ENCODE measurements at places on chromosomes 11 and 22. TPM values are rescaled to one million over a fixed set of nuclear protein-coding genes. Genes with fewer than 3 reads are reported as not detected.

MMP12 gene
- 0.61 TPM for polyA plus RNA-seq

ANKK1 gene
- polyA plus RNA-seq: 2.5 TPM

APOBEC3B gene
- polyA plus RNA-seq: 0.69 TPM

CABP4 gene
- 0.98 TPM for polyA plus RNA-seq

PRAME gene
- polyA plus RNA-seq: 137 TPM

PTDSS2 gene
- 116 TPM for polyA plus RNA-seq

OR4D9 gene
- polyA plus RNA-seq: not detected
